ENCODE measurements at places on chromosomes 5 and 9.

- no peak for DNase-seq
These were observed 45.7 kb downstream of the ERMP1 start for GRCh38 chr9:5787220-5787619.

GRCh38 chr9:120014796-120015195 is 565.2 kb downstream of the CDK5RAP2 start:
- no peak for DNase-seq

- DNase-seq = peak; percentile 61
These were observed 530.3 kb downstream of the RASEF start for GRCh38 chr9:82532504-82533180.

- peak; percentile 78 for DNase-seq
These were observed 6.1 kb downstream of the S100Z start for GRCh38 chr5:76855961-76856360.

DNA sequence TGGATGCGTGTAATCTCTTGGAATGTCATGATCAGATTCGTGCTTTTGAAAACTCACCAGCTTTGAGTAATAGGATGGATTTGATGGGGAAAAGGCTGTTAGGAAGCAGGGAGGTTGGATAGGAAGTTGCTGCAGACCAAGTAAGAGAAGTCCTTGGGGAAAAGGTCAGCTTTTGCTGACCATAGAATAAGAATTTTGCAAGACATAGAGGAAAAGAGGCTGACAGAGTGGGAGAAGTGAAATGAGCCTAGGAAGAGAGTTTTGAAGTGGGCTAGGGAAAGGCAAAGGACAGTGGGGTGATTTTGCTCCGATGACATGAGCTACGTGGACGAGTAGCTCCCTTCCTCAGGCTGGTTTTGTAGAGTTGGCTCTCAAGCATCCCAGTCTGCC is 31.5 kb downstream of the RHOBTB3 start:
- DNase-seq = no peak

GRCh38 chr5:62326702-62327101 is 20.7 kb downstream of the KIF2A start:
- DNase-seq = no peak

GRCh38 chr5:5979761-5980537 is 398.4 kb downstream of the MED10 start:
- DNase-seq = no peak

- DNase-seq = peak; percentile 54
These were observed 14.8 kb downstream of the NCS1 start for GRCh38 chr9:130186839-130187522.

DNA sequence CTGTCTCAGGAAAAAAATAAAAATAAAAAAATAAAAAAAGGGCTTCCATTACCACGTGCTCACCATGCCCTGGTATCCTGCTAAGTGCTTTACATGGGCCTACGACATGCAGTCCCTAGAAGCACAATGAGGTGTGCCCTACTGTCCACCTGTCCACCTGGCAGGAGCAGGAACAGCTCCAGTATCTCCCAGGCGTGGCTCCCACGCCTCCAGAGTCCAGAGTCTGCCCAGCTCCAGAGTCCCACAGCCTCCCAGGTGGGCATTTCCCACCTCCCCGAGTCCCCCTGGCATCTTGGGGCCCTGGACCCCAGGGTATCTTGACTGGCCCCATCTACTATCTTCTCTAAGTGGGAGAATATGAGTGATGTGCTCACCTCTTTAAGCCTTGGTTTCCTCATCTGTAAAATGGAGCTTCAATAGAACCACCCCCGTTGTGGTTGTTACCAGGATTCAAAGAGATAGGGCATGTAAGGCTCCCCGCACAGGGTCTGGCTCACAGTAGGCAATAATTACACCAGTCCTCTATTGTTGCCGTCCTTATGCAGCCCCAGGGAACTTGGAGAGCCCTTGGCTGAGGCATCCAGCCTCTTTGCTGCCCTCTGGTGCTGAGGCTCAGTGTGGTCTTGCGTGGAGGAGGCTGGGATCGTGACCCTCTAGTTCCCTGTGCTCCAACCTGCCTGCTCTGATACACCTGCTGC is 8.9 kb downstream of the CXCL14 start:
- peak; percentile 63 for DNase-seq

GRCh38 chr5:171092194-171092593 is 216.9 kb upstream of the TLX3 start:
- peak; percentile 47 for DNase-seq

DNA sequence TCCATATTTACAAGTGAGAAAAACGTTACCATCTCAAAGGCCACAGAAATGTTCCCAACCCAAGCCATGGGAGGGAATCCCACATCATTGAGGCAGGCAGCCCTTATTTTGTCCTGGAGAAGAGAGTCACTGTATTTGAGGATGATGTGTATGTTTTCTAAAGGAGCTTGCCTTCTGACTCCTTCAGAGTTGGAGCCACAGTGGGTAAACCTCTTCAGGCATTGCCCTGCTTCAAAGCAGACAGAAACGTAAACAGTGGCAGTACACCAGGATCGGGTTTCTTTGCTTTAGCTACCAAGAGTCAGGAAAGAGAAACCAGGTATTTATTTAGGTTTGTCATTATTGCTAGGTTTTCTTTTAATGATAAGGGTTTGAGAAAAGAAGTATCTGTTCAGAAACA is 45.7 kb downstream of the MUSK start:
- no peak for DNase-seq

DNA sequence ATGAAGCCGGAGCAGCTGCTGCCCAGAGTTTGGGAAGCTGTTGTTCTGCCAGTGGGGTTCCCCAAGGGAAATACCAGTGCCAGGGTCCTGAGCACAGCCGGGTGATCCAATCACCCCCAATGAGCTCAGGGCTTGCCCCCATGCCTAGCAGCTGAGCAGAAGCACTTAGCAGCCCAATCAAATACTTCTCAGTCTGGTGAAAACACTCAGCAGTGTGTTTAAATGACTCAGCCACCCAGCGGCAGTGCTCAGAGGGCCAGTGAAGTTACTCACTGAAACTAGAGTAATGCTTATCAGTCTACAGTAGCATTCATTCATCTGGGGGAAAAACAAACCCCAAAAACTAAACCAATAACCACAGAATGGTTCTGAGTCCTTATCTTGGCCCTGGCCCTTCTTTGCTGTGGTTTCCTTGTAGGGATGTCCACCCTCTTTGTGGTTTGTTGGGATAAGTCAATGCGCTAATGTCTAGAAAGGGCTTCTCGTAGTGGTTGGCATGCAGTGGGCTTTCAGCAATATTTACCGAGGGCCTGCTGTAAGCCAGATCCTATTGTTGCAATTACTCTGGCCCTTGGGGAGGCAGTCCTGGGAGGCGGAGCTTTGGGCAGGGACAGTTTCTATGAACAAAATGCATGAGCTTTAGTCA is 43.1 kb downstream of the LHX2 start:
- peak; percentile 60 for DNase-seq

DNA sequence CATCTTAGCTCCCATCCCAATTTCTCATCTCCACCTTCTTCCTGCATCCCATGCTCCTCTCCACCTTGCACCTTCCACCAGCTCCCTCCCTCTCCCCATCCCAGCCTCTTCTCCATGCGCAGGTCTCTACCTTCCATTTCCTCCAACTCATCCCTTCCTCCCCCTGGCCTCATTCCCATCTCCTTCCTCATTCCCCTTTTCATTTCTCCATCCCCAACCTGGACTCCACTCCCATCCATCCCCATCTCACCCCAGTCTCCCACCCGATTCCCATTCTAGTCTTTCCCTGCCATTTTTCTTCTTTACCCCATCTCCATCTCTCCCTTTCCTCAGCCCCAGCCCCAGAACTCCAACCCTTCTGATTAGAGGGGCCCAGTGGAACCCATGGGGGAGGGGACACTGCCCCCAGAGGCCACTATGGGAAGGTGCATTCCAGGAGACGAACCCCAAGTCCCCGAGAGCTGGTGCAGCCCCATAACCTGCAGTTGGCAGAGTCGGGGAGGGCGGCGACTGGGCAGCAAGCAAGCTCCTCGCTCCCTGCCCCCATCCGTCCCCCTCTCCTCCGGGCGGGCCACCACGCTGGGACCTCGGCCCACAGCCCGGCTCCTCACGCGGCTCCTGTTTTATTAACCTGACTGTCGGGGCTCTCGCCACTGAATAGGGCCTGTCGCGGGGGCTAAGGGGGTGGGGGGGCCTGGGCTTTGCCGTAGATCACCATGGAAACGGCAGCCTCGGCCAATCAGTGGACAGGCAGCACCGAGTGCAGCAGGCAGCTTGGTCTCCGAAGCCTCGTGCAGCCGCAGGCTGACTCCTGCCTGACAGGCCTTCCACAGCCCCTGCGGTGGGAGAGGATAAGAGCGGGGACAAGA is 66.7 kb downstream of the PCDH1 start:
- DNase-seq = peak; percentile 27

DNA sequence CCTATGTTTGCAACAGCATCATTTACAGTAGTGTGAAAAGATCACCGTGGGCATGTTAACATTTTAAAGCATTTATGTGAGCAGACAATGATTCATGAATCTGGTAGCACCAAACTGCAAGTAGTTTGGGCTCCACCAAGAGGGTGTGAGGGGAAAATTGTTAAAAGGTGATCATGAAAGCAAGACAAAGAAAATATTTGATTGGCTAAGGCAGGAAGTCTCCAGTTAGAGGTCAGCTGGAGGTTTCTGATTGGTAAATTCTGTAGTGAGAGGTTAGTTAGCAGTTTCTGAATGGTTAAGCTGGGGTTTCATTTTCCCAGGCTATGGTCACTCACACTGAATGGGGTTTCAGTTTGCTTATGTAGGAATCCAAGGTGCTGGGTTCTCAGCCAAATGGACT is 13.5 kb upstream of the DRD1 start:
- no peak for DNase-seq

DNA sequence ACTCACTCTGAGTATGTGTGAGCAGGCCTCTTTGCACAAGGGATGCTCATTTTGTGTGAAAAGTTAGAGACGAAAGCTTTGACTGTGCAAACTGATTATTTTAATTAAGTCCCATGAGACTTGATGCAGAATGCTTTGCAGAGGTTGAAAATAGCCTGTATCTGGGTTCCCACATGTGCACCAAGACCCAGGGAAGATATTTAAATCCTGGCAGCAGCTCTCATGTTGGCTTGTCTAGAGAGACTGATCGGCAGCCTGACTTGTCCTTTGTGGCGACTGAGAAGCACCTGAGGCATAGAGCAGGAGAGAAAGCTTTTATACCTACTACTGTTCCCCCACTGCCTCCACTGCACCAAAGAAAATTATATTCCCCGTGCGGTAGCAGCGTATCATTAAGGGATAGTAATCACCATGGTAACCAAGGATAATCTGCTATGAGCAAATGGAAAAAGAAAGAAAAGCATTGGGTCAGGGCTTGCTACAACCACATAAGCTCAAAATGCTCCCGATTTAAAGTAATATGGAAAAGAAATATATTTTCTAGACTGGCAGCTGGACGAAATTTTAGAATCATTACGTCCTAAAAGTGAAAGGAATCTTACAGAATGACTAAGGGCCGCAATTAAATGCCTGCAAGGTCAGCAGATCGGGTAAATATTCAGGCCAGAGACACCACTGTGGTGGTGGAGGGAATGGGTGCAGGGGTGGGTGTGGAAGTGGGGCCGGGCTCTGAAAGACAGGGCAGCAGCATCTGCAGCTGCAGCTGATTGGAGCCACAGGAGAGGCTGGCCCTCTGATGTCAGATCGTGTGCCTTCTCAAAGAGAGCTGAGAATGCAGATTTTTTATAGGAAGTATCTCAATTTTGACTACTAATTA is 135.3 kb upstream of the EPB41L4A start:
- DNase-seq = no peak

- no peak for DNase-seq
These were observed 170.3 kb downstream of the MARCHF11 start for GRCh38 chr5:16009256-16009655.

DNA sequence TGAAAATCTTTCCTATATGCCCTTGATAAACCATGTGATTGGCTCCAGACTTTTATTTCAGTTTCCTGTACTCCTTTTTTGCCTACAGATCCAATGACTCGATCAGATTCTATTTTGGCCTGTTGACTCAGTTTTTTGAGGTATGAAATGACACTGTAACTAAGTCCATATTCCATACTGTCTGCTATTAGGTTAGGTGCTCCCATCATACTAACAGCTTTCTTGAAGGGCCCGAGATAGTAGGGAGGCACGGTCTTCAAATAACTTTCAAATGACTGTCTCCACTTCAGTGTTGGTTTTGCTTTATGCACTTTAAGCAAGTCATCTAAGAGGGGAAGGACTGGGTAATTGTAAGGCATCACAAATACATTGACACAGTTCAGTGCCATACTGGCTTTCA is 295.4 kb upstream of the DAB2 start:
- no peak for DNase-seq

DNA sequence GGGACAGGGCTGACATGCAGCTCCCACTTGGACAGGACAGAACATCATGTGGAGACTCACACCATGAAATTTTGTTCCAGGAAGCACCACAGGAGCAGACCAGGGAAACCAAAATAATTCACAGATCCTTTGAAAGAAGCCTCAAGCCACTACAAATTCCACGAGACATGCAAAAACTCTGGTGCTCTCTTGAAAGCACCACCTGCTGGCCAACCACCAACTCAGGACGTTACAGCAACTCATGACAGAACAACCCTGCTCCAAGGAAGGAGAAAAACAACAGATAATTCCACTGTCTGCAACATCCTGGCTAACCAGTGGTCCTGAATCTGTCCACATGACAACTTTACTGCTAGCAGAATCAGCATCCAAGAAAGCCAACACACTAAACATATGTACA is 516.0 kb downstream of the SPATA31D1 start:
- DNase-seq = no peak

GRCh38 chr5:172383191-172383802 is 71.0 kb downstream of the SH3PXD2B start:
- no peak for DNase-seq

DNA sequence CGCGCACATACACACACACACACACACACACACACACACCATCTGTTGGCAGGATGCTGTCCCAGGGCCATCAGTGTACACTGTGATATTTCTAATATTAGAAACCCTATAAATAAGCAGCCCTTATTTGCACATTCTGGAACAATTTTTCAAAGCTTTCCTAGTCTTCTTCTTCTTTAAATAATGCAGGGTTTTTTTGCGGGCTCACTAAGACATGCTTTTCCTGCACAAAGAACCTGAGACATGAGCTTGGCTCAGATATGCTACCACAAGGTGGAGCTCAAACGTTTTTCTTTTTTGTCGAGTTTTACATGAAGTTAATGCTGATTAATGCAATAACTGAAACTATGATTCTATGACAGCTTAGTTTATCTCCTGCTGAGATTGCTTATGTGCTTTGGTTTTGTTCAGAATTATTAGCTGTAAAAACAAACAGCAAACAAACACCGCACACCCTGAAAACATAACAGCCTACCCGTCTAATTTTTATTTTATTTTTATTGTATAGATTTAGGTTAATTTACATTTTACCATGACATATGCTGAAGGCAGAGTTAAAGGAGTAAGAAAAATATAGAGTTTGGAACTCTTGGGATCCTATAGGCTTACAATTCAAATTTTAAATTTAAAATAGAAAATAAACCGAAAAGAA is 95.8 kb downstream of the ALDH1A1 start:
- peak; percentile 68 for DNase-seq

Data from suppressor macrophage treated with lipopolysaccharide for 1 hour (primary cell).